ENCODE measurements at places on chromosomes 7 and 10.

DNA sequence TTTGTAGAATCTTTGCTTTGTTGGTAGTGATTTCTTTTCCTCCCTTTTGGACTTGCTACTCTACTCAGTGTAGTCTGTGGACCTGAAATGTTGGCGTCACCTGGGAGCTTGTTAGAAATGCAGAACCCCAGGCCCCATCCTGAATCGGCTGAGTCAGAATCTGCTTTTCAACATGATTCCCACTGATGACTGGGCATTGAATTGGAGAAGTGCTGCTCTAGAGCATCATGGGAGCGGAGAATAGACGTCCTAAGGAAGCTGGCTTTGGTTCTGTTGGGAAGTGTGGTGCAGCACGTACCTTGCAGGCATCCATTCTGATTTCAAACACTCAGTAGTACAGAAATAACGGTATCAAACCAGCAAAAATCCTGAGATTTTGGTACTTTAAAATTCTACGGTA lies 54.7 kb downstream of the RBM33 start:
- no peak for DNase-seq

GRCh38 chr10:126551202-126551601 lies 119.3 kb downstream of the C10orf90 start:
- no peak for DNase-seq

GRCh38 chr7:11175371-11175770 lies 201.7 kb downstream of the PHF14 start:
- no peak for DNase-seq

DNA sequence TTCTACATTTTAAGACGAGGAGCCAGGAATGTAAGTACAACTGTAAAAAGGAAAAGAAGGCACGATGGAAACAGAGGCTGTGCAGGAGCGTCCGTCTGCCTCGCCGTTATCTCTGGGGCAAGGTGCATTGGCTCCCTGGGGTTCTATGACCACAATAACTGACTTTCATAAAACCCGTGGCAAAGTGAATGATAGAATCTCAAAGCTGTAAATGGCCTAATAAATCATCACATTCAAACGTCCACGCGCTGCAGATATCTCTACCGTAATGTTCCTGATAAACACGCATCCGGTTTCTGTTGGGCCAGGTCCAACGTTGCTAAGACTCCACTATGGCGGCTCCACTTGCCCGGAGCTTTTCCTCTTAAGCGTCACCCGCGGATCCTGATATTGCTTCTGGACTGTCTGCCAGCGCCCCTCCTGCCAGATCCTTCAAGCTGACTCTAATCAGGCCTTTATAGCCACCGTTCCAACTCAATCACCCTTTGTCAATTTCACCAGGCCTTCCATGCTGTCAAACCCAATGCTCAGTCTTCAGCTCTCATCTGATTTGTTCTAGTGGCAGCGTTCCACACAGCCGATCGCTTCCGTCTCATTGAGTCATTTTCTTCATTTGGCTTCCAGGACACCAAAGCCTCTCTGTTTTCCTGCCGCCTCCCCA lies 265.6 kb upstream of the FOXK1 start:
- DNase-seq, result no peak

GRCh38 chr7:134696261-134696660 lies 49.6 kb downstream of the BPGM start:
- no peak for DNase-seq

- no peak for DNase-seq
Measured at GRCh38 chr10:112304267-112304859, 21.2 kb downstream of the TECTB start.

- no peak for DNase-seq
Measured at GRCh38 chr7:3969286-3969685, 668.2 kb downstream of the SDK1 start.

DNA sequence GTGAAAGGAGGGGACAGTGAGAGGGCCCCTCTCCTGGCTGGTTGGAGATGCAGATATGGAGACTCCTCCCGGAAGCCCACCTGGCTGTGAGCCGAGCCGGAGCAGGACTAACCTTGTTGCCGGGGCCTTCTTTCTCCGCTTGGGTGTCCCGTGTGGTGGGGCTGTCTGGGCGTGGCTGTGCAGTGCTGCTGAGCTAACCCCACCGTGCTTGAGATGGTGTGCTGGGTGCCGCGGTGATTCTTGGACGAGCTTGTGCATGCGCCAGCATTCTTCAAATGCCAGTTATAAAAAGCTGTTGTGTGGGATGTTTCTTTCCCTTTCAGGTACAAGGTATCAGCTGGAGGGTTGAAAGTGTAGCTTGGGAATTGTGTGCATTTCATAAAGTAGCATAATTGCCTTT lies 48.8 kb downstream of the DAGLB start:
- no peak for DNase-seq

DNA sequence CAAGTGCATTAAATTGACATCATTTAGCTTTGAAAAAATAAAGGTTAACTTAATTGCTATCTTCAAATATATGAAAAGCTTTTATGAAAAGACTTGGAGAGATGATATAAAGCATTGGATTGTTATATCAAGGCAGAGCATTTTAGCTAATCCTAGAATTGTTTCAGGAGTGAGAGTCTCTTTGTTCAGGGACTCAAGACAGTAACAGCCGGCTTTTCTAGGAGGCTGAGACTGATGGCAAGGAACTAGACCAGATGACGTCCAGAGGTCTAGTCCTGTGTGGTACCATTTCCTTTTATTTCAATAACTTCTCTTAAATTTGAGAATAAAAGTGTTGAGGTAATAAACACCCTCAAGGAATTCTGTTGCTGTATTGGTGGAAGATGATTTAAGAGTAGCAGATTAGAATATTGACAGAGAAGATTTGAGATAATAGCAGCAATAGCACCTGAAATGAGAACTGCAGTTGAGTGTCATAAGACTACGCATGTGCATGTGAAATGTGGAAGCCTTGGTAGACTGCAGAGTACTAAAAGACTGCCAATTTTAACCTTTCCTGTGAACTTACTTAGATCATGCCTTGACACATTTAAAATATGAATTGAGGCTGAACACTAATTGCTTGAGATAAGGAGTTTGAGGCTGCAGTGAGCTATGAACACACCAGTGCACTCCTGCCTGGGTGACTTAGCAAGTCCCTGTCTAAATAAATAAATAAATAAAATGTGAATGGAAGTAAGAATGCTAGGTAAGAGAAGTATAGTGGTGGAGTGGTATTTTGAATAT lies 79.6 kb downstream of the ZNRF2 start:
- DNase-seq, result no peak

DNA sequence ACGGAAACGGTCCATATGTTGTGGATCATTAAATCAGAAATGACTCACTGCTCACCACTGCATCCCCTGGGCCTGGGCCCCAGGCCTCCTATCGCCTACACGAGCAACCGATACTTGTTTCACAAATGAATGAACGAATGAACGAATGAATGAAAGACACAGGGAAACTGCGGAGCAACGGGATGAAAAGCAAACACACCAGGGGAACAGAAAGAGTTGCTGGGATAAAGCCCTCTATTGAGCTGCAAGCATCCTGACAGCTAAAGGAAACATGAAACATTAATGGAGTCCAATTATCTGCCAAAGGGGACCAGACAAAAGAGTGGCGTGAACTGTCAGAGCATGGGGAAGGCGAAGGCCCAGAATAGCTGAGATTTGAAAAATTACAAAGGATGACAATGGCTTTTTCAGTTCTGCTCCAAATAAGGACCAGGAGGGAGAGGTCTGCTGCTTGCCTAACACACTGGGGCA lies 92.1 kb downstream of the GRB10 start:
- DNase-seq, result no peak

GRCh38 chr10:102605712-102606111 lies 38.6 kb upstream of the TRIM8 start:
- no peak for DNase-seq

DNA sequence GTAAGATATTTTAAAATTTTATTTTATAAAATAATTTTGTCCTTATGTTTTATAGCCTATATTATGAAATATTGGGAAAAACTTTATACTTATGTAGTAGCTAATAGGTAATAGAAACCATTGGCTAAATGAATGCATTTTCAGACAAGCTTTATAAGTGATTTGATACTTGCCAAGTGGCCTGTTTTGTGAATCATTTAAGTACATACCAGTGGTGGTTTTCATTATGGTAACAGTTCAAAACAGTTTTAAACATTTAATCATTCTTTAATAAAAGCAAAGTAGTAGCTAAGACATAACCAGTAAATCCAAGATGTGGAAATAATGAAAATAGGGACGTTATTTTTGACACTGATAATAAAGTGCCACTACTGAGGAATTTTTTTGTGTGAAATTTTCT lies 182.2 kb downstream of the PHF14 start:
- DNase-seq, result no peak

DNA sequence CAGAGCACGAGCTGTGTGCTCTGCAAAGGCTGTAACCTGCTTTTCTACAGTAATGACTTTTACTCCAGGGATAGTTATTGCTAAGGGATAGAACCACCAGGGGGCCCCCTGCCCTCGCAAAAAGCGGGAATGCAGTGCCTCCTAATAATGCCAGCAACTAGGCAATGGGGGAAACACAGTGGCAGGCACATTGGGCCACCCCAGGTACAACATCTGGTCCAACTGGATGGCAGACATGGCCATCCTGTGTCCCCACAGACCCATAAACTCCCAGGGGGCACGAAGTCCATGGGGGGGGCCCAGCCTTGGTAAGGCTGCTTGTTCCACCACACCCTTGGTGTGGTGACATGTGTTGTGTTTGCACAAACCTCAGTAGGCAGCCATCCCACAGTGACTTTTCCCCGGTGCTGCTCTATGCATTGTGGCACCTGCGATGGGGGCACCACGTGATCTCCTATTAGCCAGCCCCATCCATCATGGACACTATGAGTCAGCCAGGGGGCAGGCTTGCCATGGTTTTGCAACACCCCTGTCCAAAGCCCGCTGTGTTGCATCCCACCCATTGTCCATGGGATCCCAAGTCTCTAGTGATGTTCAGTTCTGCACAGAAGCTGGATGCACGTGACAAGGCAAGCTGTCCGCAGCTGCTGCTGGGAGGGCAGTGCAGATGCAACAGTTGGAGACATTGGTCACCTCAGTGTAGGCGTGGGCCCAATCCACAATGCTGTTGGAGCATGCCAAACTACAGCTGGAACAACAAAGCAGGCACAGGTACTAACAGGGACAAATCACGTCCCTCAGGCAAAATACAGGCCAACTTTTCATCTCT lies 84.0 kb downstream of the ANLN start:
- DNase-seq, result peak; percentile 21

DNA sequence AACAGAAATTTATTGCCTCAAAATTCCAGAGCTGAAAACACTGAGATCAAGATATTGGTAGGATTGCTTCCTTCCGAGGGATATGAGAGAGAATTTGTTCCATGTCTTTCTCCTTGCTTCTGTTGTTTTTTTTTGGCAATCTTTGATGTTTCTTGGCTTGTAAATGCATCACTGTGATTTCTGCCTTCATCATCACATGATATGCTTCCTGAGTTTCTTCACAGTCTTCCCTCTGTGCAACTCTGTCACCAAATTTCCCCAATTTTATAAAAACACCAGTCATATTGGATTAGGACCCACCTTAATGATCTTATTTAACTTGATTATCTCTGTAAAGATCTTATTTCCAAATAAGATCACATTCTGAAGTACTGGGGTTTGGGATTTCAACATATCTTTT lies 14.7 kb downstream of the TMEM236 start:
- DNase-seq, result no peak

- DNase-seq, result no peak
Measured at GRCh38 chr10:125016611-125017202, 74.8 kb downstream of the ZRANB1 start.

- DNase-seq, result no peak
Measured at GRCh38 chr10:126917975-126918908, 13.0 kb downstream of the DOCK1 start.

- DNase-seq, result no peak
Measured at GRCh38 chr7:159121068-159121467, 23.6 kb downstream of the VIPR2 start.

DNA sequence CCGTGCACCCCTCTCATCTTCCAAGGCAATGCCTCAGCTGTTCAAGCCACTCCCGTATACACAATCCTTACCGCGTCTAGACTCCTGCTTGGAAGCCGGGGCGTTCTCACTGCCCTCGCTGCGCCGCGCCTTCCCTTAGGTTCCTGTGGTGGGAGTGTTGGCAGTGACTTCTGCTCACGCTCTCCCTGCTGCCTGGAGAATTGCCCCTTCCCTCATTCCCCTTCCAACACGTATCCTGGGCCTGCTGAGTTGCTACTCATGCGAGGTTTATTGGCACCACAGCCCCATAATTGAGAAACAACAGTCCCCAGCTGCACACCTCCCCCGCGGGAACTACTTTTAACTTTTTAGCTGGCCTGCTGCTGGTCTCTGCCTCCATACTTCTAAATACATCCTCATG lies 31.9 kb downstream of the RBM17 start:
- DNase-seq, result no peak

- no peak for DNase-seq
Measured at GRCh38 chr7:8208816-8209215, 53.2 kb downstream of the ICA1 start.

DNA sequence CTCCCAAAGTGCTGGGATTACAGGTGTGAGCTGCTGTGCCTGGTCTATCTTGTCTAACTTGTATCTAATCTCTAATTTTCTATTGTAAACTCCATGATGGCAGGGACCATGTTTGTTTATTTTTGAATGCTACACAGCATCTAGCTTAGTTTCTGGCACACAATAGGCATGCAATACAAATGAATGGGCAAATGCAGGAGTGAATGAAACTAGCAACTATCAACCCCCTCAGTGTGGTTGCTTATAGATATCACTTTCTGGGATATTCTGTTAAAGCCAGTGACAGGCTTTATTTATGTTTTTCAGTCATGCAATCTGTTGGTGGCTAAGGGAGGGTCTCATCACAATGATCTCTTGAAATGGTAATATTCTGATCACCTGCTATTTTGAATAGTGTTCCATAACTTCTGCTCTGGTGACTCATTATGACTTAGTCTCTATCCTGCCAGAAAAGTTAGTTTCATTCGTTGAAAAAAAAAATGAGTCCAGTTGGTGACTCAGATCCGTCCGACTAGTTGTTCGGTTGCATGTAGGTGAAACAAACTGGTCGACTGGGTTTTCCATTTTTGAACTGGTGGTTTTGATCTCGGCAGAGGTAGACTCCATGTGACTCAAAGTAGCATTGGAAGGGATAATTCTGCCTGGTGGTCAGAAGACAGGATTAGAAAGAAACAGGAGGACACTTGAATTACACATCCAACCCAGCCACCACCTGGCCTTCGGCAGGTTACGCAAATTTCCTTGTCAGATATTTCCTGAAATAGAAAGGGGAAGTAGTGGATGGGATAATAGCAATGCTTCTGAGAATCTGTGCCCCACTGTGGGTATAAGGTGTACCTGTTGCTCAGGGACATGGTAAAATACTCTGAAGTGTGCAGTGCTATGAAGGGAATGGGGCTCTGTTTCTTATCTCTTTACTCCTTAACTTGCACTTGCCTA lies 76.8 kb downstream of the GATA3 start:
- no peak for DNase-seq

DNA sequence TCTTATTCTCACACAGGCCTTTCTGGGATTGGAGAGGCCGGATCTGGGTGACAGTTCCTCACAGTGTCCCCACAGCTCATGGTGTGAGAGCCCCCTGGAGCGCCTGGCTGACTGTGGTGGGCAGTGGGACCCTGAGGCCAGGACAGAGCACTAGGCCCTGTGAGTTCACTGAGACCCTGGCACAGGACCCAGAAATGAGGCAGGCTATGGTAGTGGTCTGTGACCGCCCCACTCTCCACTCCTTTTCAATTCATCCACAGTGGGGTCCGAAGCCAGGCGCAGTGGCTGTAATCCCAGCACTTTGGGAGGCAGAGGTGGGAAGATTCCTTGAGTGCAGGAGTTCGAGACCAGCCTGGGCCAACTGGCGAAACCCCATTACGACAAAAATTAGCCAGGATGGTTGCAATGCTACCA lies 95.9 kb upstream of the TNRC18 start:
- no peak for DNase-seq
